ENCODE measurements at places on chromosomes 3 and 15.

- no peak for DNase-seq
These were observed 554 bp downstream of the CHST13 start for GRCh38 chr3:126524429-126524988.

DNA sequence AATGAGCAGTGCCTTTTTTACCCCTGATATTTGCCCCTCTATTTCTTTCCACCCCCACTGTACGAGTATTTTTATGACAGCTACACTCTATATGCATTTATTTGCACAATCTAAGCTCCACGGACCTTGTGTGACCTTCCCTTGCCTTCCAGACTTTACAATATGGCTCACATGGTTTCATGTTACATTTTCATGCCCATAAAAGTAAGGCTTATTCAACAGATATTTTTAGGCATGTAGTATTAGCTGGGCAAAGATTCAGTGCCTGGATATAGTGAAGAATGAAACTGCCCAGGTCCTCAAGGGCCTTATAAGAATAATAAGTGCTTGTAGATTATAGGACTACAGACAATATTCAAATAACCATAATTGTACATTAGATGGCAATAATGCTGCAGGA, 481.9 kb upstream of the CNTN4 start:
- DNase-seq: no peak

- no peak for DNase-seq
These were observed 8.8 kb downstream of the UBL7 start for GRCh38 chr15:74451861-74452835.

DNA sequence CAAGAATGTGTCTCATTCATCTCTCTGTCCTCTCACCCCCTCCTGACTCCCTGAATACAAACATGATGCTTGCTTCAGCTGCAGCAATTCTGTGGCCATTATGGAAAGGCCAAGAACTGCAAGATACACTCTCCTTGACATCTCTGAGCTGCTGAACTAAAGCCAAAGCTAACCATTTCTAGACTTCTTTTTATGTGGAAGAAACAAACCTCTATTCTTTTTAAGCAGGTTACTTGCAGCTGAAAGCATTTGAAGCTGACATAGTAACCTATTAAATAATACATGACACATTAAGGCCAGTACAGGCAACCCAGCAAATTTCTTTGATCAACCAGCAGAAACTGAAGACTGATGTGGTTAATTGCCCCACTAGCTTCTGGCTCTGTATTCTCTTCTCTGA, 17.5 kb downstream of the FHIT start:
- DNase-seq: no peak

- no peak for DNase-seq
These were observed 192.3 kb downstream of the IGSF11 start for GRCh38 chr3:118842147-118842863.

GRCh38 chr15:100426937-100427336, 85.2 kb upstream of the ADAMTS17 start:
- DNase-seq: no peak

DNA sequence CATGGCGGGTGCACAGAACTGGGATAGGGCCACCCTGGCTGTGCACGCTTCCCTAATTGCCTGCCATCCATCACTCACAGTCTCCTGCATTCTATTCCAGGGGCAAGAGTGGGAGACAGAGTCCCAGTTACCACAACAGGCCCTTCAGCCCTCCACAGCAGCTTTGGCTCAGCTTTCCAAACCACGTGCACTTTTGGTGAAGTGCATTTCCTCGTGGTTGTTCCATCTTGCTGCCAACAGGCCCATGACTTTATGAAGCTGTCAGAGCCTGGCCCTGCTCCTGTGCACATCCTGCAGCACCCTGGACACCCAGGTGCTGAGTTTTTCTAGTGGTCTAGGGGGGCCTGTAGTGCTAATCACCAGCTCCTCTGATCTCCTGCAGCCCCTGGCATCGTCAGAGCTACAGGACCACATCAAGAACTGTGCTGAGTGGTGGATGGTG, 110.2 kb downstream of the ADCY5 start:
- no peak for DNase-seq
